HAP-1 (cell line): ENCODE measurements at places on chromosomes 6 and 20.

DNA sequence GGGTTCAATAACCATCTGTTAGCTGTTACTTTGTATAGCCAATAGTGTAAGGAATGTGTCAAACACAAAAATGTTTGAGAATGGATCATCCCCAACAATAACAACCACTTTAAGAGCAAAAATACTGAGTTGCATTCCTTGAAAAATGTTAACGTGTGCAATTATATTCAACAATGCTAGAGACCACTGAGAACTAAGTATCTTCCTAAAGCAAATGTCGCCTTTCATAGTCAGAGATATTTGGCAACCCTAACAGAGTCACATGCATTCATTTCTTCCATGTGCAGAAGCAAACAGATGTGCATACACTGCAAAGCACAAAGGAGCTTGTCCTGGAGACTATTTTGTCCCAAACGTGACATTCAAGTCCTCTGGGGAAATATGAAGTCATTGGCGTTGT lies 448.6 kb downstream of the GJA1 start:
- no peak for DNase-seq

DNA sequence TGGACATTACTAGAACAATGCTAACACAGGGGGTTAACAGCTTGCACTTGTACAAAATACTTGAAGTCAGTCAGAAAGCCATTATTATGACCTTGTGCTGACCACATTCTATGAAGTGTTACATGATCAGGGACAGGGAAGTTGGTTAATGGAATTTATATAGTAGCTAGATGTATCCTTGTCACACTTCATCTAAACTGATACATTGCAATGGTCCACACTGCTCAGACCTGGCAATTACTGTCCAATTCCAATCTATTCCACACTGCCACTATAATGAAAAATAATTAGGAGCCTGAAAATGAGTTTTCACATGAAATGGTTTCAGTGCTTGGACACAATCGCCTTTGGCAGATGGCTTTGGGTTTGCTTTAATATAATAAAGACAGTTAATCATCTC lies 850.8 kb downstream of the EPHA7 start:
- DNase-seq, result no peak

- DNase-seq, result no peak
Measured at GRCh38 chr20:34986311-34987287, 30.9 kb downstream of the MYH7B start.

DNA sequence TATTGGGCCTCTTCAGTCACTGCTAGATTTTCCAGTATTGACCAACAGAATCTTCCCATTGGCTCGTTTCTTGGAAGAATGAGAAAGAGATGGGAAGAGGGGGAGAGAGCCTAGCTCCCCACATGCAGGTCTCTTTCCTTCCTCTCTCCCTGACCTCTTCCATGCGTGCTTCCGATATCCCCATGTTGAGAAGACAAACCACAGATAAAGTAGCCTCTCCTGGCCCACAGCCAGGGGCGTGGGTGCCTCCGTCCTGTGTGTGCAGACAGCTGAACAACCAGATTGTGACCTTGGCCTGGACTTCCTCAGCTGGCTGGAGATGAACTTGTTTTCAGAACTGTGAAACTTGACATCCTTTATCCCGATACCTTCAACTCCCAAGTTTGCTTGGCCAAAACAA lies 71.0 kb downstream of the EDN3 start:
- DNase-seq, result no peak

GRCh38 chr20:21259346-21259745 lies 43.8 kb upstream of the XRN2 start:
- no peak for DNase-seq

GRCh38 chr6:26660000-26660361 lies 435 bp upstream of the ZNF322 start:
- DNase-seq, result no peak

DNA sequence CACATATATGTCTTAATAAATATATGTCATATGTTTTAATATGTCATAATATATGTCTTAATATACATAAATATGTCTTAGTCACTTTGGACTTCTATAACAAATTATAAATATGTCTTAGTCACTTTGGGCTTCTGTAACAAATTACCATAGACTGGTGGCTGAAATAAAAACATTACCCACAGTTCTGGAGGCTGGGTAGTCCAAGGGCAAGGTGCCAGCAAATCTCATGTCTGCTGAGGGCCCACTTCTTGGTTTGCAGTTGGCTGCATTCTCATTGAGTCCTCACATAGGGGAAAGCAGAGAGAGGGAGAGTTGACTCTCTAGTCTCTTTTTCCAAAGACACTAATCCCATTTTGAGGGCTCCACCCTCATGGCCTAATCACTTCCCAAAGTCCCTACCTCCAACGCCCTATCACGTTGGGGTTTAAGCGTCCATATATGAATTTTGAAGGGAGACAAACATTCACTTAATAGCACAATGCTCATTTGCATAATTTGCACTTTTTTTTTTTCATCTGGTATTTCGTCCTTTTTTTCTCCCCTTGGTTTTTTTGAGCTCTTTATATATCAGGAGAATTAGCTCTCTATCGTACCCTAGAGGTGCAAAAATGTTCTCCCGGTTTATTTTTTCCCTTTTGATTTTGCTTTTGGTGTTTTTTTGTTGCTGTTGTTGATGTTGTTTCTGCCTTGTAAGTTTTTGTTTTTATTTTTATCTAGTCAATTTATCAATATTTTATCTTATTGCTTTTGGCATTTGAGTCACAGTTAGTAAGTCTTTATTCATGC lies 266.4 kb downstream of the PLCB1 start:
- DNase-seq, result no peak

DNA sequence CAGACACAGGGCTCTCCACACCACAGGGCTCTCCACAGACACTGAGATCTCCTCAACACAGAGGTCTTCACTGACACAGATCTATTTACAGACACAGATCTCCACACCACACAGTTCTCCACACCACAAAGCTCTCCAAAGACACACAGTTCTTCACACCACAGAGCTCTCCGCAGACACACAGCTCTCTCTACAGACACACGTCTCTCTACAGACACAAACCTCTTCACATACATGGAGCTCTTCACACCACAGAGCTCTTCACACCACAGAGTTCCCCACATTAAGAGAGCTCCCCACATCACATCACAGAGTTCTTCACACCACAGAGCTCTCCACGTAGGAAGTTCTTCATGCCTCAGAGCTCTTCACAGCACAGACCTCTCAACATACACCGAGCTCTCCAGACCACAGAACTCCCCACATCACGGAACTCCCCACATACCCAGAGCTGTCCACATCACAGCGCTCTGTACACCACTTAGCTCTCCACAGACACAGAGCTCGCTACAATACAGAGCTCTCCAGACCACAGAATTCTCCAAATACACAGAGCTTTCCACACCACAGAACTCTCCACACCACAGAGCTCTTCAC lies 53.9 kb downstream of the ERMARD start:
- no peak for DNase-seq

DNA sequence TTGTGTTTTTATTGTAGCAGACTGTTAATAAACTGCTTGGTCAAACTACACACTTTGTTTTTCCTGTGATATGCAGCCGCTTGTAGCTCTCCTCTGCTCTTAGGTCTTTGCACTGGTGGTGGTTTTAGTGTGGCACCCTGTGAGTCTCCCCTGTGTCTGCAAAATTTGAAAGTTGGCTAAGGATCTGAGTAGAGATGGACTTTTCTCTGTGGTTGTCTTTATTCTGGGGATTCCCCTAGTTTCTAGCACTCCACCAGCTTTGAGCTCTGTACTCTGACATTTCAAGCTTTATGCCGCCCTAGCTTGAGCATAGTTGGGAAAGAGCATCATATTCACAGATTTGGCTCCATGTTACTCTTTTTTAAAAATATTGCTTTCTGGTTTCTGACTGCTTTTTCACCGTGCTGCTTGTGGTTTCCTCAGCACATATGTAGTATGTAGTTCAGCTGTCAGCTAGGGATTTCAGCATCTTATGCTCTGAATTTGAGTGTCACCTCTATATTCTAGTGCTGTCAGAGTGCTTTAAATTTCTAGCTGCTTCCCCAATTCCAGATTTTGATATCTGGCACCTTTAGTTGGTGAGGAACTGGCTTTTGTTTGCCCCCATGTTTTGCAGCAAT lies 25.4 kb downstream of the CDYL start:
- no peak for DNase-seq

GRCh38 chr6:158648682-158649131 lies 1.1 kb upstream of the SYTL3 start:
- no peak for DNase-seq

DNA sequence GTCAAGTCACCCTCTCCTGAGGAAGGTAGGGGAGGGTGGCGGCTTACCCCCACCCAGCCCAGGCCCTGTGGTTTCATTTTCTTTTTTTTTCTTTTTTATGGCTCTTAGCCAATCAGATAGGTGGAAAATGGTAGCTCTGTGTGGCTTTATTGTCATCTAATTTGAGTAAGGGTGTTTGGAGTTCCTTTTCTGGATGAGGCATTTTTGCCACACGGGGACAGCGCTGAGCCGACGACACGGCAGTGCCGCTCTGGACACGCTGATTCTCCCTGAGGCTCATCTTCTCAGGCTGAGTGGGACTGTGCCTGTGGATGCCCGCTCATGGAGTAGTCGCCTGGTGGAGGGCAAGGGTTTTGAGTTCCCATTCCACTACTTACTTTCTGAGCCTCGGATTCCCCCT lies 37.6 kb upstream of the ANGPT4 start:
- DNase-seq, result no peak

DNA sequence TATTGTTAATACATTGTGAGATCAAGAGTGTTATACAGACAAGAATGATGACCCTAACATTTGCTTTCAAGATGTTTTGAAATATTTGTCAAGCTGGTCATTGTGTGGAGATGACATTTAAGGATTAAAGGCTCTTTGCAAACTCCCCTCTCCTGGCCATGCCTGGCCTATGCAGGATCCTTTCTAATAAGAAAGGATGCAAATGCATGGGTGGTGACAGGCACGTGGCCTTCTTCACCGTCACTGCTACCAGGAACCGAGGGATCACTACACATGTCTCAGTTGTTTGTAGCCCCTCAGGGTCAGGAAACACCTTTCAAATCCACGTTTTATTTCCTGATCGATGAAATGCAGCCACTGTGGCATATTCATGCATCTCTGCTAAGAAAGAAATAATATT lies 419.7 kb downstream of the PRKN start:
- DNase-seq, result no peak

DNA sequence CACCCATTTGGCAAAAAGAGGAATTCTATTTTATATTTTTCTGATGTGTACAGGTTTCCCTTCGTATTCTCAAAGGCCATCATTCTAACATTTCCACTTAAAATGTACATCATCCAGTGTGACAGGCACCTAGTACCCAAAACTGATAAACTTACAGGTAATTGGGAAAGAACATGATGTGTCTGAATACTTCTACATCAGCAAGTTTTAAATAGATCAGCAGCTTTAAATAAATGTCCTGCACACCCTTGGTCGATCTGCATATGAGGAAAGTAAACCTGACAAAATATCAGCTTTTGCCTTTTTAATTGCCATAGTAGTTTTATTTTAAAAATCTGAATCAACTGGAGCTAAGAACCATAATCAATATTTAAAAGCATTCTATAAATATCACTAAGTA lies 26.5 kb downstream of the TOMM6 start:
- no peak for DNase-seq

DNA sequence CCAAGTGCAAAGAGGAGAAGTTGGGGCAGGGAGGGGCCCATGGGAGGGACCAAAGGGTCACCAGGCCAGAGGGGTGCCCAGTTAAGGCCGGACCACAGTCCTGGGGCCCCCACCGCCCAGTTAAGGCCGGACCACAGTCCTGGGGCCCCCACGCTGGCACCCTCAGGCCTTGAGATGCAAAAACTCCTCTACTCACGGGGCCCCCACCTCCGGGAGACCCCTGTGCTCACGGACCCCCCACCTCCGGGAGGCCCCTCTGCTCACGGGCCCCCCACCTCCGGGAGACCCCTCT lies 16.9 kb downstream of the KCNQ2 start:
- DNase-seq, result no peak

GRCh38 chr6:105606831-105607463 lies 204.1 kb upstream of the PREP start:
- DNase-seq, result no peak

GRCh38 chr6:105645958-105646357 lies 243.1 kb upstream of the PREP start:
- no peak for DNase-seq

DNA sequence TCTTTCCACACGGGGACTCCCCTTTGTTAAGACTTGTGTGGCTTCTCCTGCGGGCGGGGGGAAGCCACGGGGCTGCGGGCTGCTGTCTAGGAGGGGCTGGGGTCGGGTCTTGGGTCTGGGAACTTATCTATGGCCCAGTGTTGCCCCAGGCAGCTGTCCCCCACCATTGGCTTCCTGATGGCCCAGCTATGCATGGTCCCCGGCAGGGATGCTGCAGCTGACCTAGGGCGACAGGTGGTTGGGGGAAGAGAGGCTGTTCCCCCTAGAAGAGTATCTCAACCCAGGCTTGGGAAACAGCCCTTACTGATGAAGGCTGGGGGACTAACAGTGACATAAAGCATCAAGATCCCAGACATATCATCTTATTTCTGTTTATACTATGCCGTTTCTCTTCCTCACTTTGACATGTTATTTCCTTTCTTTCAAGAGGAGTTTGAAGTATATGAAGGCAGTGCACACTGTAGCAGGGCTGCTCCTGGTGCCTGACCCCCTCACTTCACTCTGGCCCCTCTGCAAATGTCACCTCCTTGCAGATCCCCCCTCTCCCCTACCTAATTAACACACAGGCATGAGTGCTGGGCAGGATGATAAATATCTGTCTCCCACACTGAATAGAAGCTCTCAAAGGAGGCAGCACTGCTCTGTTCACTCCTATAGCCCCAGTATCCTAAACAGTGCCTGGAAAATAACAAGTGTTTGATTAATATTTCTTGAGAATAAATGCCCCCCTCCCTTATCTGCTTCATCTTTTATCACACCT lies 87.0 kb downstream of the HIVEP2 start:
- DNase-seq, result no peak

- peak; percentile 28 for DNase-seq
Measured at GRCh38 chr6:144919560-144919959, 634.4 kb downstream of the UTRN start.

DNA sequence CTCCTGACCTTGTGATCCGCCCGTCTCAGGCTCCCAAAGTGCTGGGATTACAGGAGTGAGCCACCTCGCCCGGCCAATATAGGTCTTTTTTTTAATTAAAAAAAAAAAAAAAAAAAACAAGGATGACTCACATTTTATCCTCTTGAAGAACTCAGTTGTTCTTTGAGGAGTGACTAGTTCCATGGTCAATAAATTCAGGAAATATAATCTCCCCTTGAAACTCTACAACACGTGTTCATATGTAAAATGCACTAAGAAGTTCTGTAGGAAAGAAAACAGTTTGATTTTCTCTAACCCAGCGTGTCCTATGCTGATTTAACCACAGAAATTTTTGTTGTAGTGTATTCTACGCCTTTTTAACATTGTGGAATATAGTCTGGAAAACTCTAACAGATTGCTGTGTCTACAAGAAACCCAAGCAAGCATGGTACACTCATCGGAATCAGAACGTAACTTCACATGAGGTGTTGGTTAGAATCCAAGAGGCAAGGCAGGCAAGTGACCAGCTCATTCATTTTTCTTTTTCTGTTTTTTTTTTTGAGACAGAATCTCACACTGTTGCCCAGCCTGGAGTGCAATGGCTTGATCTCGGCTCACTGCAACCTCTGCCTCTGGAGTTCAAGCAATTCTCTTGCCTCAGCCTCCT lies 79.0 kb upstream of the ZNF217 start:
- DNase-seq, result peak; percentile 54

- no peak for DNase-seq
Measured at GRCh38 chr6:47072667-47073066, 30.5 kb upstream of the ADGRF1 start.
